Jurkat, Clone E6-1 (cell line): ENCODE measurements at places on chromosomes 3 and 15.

DNA sequence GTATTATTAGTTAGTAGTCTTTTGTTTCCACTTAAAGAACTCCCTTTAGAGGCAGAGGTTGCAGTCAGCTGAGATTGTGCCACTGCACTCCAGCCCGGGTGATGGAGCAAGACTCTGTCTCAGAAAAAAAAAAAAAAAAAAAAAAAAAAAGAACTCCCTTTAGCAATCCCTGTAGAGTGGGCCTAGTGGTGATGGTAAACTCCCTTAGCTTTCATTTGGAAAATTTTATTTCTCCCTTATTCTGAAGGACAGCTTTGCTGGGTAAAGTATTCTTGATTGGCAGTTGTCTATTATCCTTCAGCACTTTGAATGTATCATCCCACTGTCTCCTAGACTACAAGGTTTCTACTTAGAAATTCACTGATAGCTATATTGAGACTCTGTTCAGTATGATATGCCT lies 46.0 kb downstream of the RPL39L start:
- no peak for DNase-seq

- DNase-seq: no peak
These were observed 39.6 kb downstream of the MAP3K13 start for GRCh38 chr3:185402561-185402960.

GRCh38 chr3:149736953-149737205 lies 15.4 kb downstream of the COMMD2 start:
- DNase-seq: no peak

DNA sequence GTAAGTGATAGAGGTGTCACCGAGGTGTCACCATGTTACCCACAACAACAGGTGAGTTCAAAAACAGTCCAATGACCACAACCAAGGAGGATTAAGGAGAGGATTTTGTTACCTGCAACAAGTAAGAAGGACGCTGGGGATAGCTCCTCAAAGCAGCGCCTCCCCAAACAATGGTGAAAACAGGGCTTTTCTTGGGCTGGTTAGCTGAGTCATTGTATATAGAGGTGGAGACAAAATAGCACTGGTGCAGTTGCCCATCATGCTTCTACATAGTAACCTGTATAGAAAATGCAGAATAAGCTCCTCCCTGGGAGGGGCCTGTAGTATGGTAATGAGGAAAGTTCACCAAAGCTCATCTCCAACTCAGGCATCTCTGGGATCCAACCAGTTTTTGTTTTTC lies 116.9 kb upstream of the EIF1B start:
- DNase-seq: no peak

DNA sequence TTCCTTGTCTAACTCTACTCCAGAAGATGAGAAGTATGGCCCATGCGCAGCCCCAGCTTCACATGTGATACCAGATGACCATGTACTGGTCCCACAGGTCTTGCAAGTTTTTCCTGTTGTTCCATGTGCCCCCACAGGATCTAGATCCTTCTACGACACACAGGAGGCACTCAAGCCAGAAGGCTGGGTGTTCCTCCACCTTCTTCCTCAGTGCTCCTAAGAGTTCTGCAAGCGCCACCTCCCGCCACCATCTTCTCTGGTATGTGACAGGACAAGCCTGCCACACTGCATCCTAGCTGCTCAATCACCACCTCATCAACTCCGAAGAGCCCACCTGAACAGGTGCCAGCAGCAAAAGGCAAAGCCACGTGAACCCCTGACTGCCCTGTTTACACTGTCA lies 43.1 kb downstream of the XXYLT1 start:
- DNase-seq: no peak

DNA sequence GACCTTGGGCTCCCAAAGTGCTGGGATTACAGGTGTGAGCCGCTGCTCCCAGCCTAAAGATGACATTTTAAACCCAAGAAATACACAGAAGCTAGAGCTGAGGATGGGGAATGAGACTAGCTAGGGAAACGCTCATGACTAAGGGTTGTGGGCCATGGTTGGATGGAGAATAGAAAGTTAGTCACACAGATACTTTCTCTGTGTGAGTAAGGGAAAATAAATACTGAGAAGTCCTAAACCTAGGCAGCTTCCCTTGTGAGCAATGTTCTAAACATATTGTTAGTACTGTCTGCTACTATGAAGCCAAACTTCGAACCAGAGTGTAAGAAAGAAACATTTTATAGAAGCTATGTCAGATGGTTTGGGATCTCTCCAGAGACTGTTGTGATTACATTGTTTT lies 304.8 kb upstream of the STAC start:
- no peak for DNase-seq

DNA sequence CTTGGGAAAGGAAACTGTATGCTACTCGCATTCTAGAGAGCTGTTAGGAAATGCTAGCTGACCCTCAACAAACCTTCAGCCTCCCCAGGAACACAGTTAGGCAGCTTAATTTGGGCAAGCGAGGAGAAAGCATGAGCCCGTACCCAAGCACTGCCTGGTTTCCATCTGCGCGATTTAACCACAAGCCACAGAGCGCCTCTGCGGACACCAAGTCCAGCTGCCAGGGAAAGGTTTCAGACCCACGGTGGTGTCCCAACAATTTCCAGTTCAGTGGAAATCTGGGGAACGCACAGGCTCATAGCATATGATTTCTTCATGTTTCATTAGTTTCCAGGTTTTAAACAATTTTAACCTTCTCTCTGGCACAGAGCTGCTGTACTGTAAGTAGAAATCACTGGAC lies 617.6 kb downstream of the FHIT start:
- no peak for DNase-seq

DNA sequence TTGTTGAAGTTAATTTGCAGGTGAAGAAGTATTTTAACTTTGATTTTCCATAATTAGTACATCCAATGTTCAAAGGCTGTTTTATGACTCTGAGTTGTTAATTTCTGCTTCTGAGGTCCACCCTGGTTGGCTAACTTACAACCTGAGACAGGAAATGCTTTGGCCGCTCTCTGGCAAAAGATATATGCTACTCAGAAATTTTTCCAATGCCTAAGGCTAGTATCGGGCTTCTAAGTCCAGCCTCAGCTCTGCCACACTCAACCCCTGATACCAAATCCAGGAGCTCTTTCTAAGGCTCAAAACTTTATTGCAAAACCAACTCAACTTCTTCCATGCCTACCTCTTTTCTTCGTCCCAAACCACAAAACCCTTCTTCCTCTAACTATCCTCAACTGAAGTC lies 192.9 kb downstream of the NEK10 start:
- DNase-seq: no peak

GRCh38 chr15:48636511-48636910 lies 9.0 kb downstream of the FBN1 start:
- no peak for DNase-seq
